ENCODE measurements at places on chromosomes 6 and 20.

- DNase-seq, result peak; percentile 21
Observed at GRCh38 chr6:28207510-28208110, 17.5 kb upstream of the ZSCAN9 start.

DNA sequence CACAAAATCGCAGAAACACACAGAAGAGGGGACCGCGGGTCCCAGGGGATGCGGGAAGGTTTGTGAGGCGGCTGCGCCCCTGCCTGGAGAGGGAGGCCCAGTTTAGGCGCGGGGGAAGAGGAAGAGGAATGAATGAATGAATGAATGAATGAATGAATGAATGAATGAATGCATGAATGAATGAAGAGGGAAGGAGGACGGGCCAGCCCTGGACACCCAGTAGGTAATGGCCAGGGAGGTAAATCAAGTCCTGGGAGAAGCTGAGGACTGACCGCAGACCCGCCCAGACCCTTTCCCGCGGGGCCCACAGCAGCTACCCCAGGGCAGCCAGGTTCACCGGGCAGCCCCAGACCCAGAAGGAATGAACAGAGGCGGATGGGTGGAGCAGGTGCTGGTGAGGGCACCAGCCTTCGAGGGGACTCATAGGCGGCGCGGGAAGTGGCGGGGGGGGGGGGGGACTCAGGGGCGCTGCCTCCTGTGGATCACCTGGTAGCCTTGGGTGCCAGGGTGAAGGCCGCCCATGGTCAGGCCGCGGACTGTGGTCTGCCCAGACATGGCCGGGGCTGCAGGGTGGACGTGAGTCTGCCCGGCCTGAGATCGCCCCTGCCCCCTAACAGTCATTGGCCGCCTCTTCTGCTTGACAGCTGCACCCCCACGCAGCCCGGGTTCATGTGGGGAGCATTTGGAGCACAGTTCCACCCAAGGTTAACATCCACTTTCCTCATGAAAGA is 192.0 kb upstream of the PDE10A start:
- no peak for DNase-seq

- DNase-seq, result no peak
Observed at GRCh38 chr6:119428633-119429032, 79.1 kb upstream of the MAN1A1 start.

DNA sequence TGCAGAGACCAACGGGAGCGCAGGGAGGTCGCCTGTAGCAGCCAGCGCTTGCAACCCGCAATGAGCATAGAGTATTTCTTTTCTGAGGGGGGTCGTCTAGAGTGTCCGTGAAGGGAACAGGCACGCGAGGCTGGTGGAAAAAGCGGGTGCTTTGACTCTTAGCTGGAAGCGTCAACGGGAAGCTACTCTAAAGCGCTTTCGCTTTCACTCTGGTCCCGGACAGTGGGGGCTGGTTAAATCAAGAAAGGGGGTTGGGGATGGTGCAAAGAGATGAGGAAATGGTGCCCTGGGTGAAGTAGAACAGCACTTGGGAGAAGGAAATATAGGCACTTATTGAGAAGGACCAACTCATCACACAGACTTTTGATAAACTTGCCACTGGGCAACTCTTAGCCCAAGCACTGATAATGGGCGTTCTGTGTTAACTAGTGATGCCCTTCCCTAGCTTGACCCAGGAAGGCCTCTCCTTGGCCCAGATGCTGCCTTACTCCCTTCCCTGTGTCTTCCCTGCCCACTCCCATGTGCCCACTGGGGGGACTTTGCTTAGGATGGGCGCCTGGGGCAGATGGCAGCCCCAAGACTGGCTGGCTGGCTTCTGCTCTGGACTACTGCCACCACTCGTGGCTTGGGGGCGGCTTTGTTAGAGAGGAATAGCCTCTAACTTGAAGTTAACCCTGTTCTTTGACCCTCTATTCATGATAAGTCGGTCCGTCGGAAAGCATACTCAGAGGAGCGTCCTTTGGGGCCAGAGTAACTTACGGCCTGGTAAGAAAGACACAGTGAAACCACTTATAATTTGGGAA is 585 bp downstream of the PSMB9 start:
- no peak for DNase-seq

- no peak for DNase-seq
Observed at GRCh38 chr6:16933961-16934360, 167.9 kb upstream of the STMND1 start.

GRCh38 chr20:62362590-62362940 is 4.5 kb downstream of the LAMA5 start:
- no peak for DNase-seq

DNA sequence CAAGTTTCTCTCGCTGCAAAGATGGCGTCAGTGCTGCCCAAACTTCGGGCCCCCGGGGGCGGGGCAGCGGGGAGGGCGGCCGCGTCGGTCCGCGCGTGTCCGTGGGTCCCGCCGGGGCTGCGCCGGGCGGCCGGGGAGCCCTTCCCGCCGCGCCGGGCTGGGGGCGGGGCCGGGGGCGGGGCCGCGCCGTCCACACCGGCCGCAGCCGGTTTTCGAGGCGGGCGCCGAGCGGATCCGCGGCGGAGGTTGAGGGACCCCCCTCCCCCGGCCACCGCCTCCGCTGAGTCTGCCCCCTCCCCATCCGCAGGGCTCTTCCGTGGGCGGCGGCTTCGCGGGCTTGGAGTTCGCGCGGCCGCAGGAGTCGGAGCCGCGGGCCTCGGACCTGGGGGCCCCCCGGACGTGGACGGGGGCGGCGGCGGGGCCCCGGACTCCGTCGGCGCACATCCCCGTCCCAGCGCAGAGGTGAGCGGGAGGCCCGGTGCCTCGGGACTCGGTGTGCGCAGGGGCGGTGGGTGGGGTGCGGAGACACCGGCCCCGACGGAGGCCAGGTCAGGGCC is 572 bp downstream of the SLC2A4RG start:
- DNase-seq, result no peak

DNA sequence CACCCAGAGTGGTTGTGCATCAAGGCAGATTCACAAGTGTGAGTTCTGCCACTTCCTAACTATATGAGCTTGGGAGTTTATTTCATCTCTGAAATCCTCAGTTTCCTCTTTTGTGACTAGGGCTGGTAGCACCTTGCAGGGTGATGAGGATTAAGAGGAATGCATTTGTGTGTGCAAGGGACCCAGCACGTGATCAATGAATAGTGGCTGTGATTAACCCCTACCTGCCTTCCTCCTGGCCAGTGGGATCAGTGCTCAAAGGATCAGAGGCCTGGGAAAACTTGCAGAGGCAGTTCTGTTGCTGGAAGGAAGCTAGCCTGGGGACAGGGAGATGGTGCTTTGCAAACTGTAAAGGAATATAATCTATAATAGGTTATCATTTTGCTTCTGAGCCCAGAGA is 7.3 kb downstream of the SDC4 start:
- no peak for DNase-seq

GRCh38 chr6:153411070-153411648 is 280.1 kb upstream of the RGS17 start:
- DNase-seq, result no peak

- no peak for DNase-seq
Observed at GRCh38 chr20:63264519-63264918, 8.1 kb upstream of the ARFGAP1 start.

GRCh38 chr6:157832250-157832967 is 9.4 kb downstream of the SNX9 start:
- DNase-seq, result no peak

DNA sequence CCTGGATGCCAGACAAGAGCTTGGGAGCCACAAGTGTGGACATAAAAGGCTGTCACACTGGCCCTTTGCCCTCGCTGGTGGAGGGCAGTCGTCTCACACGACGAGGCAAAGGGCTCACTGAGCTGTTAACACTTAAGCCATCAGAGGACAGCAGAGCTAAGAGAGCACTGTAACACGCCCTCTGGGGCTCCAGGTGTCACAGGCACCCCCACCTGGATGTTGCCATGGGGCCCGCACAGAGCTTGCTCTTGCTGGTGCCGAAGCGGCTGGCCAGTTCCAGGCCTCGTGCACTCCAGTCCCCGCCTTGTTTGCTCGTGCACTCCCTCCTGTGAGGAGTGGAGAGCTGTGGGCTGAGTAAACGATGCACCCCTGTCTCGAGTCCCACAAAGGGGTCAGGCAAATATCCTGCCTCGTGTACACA is 37.4 kb downstream of the SLC35D3 start:
- DNase-seq, result no peak

- no peak for DNase-seq
Observed at GRCh38 chr6:32210191-32210601, 13.7 kb downstream of the NOTCH4 start.

GRCh38 chr6:19848465-19849029 is 11.4 kb downstream of the ID4 start:
- no peak for DNase-seq

DNA sequence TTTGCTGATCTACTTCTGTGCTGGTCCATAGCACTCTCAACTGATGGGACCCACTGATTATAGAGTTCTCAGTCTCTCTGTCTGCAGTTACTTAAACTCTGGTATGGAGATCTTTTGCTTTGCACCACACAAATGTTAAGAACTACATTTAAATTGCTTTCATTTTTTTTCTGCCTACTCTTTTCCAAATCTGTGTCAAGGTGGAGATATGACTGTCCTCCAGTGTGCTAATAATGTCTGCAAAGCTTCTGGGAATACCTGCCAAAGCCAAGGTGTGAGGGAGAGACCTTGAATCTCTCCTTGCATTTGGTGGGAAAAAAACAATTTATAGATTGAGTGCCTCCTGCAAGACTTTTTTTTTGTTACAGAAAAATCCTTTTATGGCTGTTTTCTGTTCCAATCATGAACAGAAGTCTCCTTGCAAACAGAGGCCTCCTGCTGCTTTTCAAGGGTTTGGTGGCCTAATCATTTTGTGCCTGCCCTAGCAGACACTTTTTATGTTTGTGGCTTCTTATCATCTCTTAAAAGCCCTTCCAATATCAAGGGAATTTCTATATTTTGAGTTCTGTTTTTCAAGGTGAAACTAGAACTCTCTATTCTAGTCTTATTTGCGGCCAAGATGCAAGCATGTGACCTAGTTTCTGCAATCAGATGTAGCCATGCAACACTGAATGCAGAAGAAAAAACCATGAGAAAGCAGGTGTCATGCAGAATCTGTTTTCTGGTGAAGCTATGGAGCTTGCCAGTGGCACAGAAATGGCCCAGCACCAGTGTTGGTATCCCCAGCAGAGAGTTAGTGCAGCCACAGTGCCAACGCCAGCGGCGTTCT is 23.2 kb upstream of the AKIRIN2 start:
- DNase-seq, result no peak

DNA sequence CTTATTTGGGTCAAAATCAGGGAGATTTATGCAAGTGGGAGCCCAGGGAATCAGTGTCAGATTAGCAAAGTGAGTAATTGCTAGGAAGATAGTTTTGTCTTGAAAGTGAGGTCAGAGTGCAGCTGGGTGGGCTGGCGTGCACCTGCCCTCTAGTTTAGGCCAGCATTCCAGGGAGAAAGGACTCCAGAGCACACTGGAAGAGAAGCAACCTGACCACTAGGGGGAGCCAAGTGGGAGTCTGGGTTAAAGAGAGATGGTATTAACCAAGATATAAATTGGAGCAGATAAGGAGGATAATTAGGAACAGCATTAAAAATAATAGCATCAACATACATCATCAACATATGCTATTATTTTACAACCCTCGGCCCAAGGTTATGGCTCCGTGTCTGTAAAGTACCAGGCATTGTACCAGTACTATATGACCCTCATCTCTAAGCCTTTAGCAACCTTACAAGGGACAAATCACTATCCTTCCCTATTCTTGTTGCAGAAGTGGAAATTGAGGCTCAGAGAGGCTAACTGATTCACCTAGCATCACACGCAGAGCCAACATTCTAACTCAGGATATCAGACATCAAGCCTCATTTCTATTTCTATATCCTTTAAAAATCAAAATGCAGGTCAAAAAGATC is 57.8 kb downstream of the SLC2A10 start:
- no peak for DNase-seq

DNA sequence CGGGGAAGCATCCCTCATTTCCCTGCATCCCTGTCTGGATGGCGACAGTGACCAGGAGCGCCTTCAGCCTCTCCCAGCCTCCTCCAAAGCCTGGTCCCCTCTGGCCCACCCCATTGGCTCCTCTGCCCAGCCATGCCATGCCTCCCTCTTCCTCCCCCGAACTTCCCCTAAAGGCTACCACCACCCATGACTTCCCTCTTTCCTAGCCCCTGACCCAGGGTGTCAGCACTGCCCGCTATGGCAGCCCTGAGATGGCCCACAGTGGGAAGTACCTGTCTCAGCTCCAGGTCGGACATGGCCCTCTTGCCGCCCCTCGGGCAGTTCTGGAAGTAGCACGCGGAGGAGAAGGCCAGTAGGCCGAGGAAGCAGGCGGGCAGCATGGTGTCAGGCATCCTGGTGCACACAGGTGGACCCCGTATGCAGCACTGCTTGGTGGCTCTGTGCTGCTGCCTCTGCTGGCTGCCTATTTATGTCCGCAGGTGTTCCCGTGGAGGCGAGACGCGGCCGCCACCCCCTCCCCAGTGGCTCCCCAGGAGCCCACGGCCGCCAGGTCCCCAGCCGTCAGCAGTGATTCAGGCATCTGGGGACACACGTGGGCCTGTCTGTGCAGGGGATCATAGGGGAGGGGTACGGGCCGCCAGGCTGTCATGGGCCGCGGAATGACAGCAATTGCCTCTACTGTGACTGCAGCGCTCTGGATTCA is at the start of gene AVP:
Gene AVP, minus strand, starts transcription at position 442 of the 703 bp plus-strand sequence. Its CDS starts 50 bp downstream, at position 392.
- no peak for DNase-seq

- no peak for DNase-seq
Observed at GRCh38 chr6:118579786-118580185, 31.7 kb downstream of the PLN start.

GRCh38 chr6:89008001-89008814 is 44.8 kb upstream of the RNGTT start:
- DNase-seq, result no peak

GRCh38 chr20:7375905-7376304 is 564.4 kb downstream of the HAO1 start:
- DNase-seq, result no peak

DNA sequence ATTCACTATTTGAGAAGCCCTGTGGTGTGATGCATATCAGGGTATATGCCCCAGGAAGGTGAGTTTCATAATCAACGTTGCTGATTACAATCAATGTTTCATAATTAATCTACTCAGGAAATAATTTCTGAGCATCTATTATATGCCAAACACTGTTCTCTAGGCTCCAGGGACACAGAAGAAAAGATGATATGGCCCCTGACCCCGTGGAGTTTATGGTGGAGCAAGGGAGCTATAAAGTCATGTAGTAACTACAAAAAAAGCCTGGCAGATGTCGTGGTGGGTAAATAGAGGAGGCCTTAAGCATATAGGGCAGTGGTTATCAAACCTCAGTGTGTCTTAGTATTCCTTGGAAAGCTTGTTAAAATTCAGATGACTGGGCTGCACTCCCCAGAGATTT is 40.1 kb upstream of the BCAS1 start:
- DNase-seq, result no peak

DNA sequence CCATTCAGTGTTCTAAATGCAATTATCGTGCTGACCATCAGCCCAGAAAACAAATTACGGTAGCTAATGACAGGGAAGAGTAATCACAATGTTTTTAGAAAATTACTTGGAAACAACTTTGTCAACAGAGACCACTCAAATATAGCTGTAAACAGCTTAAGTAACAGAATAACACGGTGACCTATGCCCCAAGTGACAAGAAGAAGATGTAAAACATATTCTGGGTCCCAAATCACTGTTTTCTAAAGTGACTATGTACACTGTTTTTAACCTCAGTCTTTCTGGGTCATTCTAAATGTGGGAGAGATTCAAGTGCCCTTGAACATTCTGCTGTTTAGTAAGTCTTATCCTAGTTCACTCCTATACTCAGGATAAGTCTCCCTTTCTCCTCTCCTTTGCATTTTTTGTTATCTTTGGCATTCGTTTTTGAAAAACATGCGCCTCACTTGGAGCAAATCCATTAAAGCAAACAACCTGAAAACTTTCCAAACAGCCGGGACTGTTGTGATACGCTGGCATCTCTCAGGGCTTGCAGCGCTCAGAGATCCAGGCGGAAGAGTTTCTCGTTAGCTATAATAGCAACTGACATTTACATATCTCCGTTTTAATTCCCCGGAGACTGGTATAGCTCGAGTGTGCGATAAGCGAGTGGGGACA is 114.5 kb upstream of the SOX4 start:
- DNase-seq, result peak; percentile 40
